ENCODE measurements at places on chromosomes 2 and 18. TPM values are rescaled to one million over a fixed set of nuclear protein-coding genes. Genes with fewer than 3 reads are reported as not detected.
A peak's percentile ranks its signal among the peaks of the same experiment; 100 is the strongest.

DNA sequence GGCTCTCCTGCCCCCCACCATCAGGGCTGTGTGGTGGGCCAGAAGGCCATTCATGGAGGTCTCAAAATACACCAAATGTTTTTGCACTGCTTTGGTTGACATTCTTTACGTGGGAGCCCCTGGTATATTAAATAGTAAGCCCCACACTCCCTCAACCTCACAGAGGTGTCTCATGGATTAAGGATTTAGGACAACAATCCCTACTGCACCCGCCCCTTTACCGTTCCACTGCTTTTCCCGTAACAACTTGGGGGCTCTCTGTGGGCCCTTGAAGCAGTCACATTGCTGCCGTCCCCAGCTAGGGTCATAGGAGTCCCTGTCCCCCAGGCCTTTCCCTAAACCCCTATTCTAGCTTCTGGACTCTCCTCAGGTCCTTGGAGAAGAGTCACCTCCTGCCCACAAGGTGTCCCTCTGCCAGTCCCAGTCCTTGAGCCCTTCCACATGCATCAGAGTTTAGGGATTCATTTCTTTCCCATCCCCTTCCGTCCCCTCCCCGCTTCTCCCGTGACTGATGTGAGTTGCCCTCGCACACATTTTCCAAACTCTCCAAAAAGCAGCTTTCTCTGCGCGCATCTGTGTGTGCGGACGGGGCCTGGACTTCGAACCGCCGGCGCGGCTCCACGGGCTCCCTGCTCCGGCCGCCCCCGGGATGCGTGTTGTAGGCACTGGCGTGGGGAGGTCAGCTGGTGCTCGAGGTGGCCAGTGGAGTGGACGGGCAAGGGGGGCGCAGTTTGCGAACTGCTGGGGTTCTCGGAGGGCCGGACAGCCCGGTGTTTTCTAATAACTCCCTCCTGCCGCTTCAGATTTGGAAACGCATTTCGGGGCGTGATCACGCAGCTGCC lies 84.8 kb downstream of the LYPD1 start:
- peaks cover 14% of the 10 kb centered on the region for H3K27me3 ChIP-seq
- H3K27ac ChIP-seq = no peak overlapping the region
- no peaks in the 10 kb centered on the region for H3K36me3 ChIP-seq
- no peaks in the 10 kb centered on the region for H3K4me1 ChIP-seq

DNA sequence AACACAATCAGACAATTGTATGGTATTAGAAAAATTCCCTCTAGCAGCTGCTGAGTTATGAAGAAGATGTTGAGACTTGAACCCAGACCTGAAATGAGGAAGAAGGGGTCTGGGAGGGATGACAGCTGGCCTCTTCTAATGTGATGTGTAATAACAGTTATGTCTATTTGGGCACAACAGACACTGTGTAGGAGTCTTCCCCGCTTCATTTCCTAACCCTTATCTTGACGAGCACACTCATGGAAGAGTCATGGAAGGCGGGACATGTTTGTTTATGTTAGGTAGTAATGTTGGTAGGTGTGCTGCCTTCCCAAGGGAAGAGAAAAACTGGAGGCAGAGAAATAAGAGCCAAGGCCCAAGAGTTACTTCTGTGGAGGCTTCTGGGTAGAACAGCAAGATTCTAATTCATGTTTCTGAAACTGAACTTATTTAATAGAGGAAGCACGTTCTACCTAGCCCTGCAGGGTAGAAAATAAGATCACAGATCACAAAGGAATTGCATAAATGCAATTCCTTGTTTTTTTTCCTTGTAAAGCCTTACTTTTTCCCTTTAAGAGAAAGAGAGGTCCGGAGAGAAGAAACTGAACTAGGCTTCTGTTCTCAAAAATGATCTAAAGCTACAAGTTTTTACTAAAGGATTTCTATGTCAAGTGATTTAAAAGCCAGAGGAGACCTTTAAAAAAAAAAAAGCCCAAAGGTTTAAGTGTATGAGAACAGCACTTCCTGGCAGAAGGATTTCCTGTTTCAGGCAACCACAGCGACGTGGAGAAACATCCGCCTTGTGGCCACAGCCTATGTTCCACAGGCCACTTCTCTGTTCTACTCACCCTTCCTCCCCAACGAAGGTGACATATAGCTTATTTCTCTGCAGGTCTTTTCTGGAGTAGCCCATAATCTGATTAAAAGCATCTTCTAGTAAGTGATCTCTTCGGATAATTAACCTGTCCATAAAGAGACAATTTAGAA lies 68.5 kb upstream of the STK17B start:
- H3K4me3 ChIP-seq = peak overlapping the region; percentile 21
- peak; percentile 52 for DNase-seq
- H3K27me3 ChIP-seq = no peaks in the 10 kb centered on the region
- peak overlapping the region; percentile 80 for H3K27ac ChIP-seq
- H3K4me1 ChIP-seq = peaks cover 27% of the 10 kb centered on the region
- H3K36me3 ChIP-seq = peaks cover 26% of the 10 kb centered on the region

DNA sequence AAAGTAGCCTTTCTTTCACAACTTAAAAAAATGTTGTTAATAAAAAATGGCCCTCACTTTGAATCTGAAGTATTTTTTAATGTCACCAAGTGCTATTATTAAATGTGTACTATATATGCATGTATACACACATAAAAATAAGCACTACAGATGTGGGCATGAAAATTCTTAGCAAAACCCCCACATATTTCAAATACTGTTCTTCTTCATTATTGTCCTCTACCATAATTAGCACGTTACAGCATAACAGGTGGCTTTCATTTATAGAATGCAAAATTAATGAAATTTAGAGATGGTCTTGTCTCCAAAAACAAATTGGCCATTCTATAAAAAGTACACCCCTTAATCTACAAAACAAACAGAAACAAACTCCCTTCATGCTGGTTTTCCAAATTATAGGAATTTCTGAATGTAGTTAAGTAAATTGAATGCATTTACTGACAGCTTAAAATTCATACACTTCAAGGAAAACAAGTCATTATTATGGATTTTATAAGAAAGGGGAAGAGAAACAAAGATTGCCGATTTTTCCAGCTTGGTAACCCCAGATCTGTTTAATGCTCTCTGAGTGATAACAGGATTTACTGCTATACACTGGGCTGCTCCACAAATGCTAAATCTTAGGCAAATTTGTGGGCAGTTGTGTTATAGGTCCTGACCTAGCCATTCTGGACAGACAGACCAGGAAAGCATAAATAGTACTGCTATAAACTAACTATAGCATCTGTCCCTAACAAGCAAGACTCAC lies 67.2 kb downstream of the SPRED2 start:
- H3K27ac ChIP-seq = peak overlapping the region; percentile 62
- no peak for DNase-seq
- H3K36me3 ChIP-seq = no peaks in the 10 kb centered on the region
- peaks cover 76% of the 10 kb centered on the region for H3K4me1 ChIP-seq

DNA sequence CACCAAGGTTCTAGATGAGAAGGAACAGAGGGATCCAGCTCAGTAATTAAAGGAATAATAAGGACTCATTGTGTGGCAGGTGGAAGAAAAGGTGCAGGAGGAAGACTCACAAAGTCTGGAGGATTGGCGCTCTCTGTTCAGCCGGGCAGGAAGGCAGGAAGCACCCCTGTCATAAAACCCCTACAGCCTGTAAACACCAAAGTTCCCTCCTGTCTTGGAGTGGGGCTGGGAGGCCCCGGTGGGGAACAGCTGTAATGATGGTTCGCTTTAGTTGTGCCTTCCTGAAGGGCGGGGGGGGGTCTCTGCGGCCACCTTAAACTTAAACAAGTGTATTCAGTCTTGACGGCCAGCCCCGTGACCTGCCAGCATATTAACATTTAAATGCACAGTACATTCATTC lies 84.3 kb downstream of the GBX2 start:
- no peak overlapping the region for H3K4me3 ChIP-seq
- no peaks in the 10 kb centered on the region for H3K27me3 ChIP-seq
- no peak overlapping the region for H3K27ac ChIP-seq

GRCh38 chr2:112754564-112754963 lies 9.8 kb downstream of the CKAP2L start:
- no peaks in the 10 kb centered on the region for H3K36me3 ChIP-seq
- DNase-seq = no peak
- peaks cover 5% of the 10 kb centered on the region for H3K27me3 ChIP-seq
- H3K4me1 ChIP-seq = no peaks in the 10 kb centered on the region
- no peak overlapping the region for H3K4me3 ChIP-seq

- H3K36me3 ChIP-seq = no peaks in the 10 kb centered on the region
- no peaks in the 10 kb centered on the region for H3K27me3 ChIP-seq
- H3K4me3 ChIP-seq = no peak overlapping the region
- no peak for DNase-seq
Measured at GRCh38 chr18:56575819-56576663, 62.4 kb downstream of the TXNL1 start.

- H3K4me3 ChIP-seq = no peak overlapping the region
- DNase-seq = no peak
- peaks cover 32% of the 10 kb centered on the region for H3K27me3 ChIP-seq
- no peaks in the 10 kb centered on the region for H3K36me3 ChIP-seq
- no peaks in the 10 kb centered on the region for H3K4me1 ChIP-seq
Measured at GRCh38 chr2:27552941-27553340, 29.9 kb upstream of the ZNF512 start.

DNA sequence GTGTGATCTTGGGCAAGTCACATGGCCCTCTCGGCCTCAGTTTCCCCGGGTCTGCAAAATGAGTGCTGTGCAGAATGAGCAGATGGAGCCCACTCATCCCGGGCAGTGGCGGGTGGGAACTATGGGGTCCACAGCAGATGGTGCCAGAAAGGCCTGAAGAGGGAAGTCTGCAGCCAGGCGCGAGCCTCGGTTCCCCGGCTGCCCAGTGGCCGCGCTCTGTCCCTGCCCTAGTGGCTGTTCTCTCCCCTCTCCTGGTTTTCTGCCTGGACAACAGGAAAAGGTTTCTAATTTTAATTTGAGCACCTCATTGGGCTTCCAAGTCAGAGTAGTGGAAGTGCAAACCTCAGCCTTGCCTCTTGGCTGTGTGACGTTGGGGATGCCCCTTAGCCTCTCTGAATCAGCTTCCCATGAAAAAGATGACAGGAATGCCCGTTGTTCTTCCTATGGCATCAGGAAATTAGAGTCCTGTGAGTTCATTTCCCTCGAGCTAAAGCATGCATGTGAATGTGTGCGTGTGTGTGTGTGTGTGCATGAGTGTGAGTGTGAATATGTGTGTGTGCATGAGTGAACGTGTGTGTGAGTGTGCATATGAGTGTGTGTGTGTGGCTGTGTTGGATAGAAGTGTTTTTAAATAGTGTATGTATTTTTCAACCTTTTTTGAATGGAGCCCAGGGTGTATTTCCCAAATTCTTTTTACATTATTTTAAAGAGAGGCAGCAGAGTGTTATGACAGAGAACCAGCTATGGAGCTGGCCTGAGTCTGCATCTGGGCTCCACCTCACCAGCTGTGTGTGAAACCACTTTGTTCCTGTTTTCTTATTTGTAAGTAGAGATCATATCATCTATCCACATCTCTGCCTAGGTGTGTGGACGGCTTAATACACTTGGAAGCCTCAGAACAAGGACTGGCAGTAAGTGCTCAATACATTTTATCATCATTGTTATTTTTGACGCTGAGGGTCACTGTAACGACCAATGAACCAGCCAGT lies 41.3 kb downstream of the RRM2 start:
- H3K4me1 ChIP-seq = peaks cover 15% of the 10 kb centered on the region
- H3K27ac ChIP-seq = no peak overlapping the region
- no peaks in the 10 kb centered on the region for H3K36me3 ChIP-seq
- no peaks in the 10 kb centered on the region for H3K27me3 ChIP-seq
- no peak for DNase-seq
- H3K4me3 ChIP-seq = no peak overlapping the region

DNA sequence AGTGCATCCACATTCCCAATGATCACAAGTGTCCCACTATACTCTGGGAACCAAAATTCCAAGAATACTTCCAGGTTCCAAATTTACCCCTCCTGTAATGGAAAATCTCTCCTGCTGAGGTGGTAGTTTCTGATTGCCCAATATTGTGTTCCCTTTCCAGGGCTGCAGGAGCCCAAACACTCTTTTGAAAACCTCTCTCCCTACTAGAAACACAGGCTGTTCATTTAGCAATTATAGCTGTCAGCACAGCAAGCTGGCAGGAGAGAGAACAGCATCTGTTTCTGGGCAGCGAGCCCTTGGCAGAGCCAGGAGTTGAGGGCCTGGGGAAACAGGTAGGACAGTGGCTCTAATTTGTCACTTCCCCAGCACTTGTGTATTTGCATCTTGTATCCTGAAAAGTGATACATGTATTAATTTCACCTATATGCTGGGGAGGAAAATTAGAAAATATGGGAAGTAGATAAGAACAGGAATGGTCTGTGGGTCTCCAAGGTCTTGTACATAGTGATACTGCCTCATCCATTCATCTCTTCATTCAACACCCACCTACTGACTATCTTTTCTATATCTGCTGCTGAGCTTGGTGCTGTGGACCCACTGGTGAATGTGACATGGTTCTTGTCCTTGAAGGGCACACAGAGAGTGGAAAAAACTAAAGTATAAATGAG lies 16.9 kb upstream of the PAIP2B start:
- H3K27ac ChIP-seq = peak overlapping the region; percentile 87
- no peak overlapping the region for H3K4me3 ChIP-seq
- no peaks in the 10 kb centered on the region for H3K36me3 ChIP-seq
- no peaks in the 10 kb centered on the region for H3K27me3 ChIP-seq

GRCh38 chr2:32424739-32425138 lies 67.9 kb downstream of the BIRC6 start:
- no peaks in the 10 kb centered on the region for H3K27me3 ChIP-seq
- H3K4me3 ChIP-seq = no peak overlapping the region
- no peak overlapping the region for H3K27ac ChIP-seq

DNA sequence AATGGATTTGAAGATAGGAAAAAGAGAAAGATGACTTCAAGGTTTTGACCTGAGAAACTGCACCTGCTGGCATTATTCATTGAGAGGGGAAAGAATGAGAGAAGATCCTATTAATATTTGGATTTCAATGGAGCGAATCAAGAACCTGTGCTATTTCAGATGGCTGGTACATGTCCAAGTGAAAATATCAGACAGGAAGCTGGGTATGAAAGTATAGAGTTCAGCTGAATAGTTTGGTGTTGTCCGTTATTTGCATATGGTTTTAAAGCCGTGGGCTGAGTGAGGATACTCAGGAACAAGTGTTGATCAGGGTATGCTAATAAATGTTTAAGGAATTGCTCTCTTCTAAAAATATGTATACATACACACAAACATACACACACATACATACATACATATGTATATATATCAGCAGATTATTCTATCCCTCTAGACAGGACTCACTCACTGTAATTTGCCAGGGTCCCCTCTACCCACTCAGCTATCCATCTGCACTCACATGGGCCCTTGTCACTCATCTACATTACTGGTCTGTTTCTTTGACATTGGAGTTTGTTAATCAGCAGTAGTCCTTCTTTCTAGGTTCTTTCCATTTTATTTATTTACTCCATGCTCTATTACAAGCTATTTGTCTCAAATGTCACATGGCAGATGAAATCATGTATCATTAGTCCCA lies 33.9 kb upstream of the IKZF2 start:
- DNase-seq = no peak
- H3K27ac ChIP-seq = no peak overlapping the region

Gene SMARCAL1
- total RNA-seq = 7.5 TPM

Gene GPR35
- total RNA-seq = 1.3 TPM

Gene SERPINE2
- 9.8 TPM for total RNA-seq

Gene TNFRSF11A
- total RNA-seq = 1.6 TPM

Measured in left ventricle myocardium inferior (tissue), 1 donor.